ENCODE measurements at places on chromosomes 12 and 14.
A peak's percentile ranks its signal among the peaks of the same experiment; 100 is the strongest.

GRCh38 chr12:107402041-107403022, 283.3 kb upstream of the PWP1 start:
- DNase-seq = no peak

DNA sequence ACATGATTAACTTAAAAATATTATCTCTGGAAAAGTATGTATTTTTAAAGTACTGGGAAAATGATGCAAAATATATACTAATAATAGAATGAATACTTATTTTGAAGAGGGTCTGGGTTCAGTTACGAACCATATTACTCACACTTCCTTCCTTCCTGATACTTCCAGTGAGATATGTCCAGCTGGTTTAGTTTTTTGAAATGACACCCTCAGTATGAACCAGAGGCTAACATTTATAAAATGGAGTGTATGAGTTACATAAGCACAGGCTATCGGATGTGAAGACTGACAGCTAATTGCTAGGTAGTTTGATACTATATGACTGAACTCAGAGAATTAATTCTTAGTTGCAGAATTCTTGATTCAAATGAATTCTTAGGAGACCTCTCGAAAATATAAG, 122.9 kb downstream of the OTOGL start:
- peak; percentile 13 for DNase-seq

DNA sequence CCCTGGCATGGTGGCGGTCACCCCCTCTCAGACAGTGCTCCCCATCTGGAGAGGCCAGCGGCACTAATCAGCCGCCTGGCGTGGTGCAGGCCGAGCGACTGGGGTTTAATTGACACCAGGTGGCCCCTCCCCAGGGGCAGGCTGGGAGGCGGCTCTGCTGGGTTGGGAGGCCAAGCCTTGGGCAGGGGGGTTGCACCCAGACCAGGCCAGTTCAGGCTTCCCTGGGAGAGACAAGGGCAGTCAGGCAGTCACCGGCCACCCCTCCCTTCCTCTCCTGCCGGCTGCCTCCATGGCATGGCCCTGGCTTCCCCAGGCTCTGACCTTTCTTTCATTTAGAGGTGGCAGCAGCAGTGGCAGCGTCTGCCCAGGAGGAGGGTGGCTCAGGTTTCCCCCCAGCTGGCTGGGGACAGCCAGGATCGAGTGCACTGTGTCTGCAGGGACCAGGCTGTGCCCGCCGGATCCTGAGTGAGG, 78.1 kb upstream of the NOS1 start:
- DNase-seq = no peak

DNA sequence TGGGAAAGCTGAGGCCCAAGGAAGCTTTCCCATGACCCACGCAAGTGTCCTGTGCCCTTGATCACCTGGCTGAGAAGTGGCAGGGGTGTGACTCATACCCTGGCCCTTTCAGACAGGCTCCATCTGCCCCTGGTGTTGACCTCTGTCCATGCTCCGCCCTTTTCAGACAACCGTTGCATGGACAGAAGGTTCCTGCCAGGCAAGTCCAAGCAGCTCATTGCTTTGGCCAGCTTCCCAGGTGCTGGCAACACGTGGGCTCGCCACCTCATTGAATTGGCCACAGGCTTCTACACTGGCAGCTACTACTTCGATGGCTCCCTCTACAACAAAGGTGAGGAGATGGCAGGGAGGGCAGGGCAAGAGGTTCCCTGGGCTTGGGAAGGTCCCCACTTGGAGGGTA, 103.5 kb downstream of the WSCD2 start:
- DNase-seq = no peak

GRCh38 chr12:124709722-124710687, 142.6 kb upstream of the NCOR2 start:
- peak; percentile 62 for DNase-seq

GRCh38 chr14:65223636-65224035, 121.3 kb upstream of the MAX start:
- DNase-seq = no peak

DNA sequence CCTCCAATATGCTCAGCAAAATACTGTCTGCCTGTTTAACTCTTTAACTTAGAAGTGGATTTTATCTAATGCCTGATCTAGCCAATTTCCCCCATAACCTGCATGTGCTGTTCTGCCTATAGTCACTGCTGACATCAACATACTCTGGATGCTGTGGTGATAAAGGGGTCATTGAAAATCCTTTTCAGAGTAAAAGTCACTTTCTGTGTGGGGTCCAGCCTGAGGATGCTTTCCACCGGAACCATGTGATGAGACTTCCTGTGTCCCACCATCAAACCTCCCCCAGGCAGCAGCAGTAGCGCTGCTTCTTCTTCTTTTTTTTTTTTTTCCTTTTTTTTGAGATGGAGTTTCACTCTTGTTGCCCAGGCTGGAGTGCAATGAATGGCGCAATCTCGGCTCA, 607.0 kb downstream of the BCL11B start:
- DNase-seq = no peak

- DNase-seq = peak; percentile 96
Observed at GRCh38 chr12:75759842-75760572, 248.6 kb upstream of the KRR1 start.

DNA sequence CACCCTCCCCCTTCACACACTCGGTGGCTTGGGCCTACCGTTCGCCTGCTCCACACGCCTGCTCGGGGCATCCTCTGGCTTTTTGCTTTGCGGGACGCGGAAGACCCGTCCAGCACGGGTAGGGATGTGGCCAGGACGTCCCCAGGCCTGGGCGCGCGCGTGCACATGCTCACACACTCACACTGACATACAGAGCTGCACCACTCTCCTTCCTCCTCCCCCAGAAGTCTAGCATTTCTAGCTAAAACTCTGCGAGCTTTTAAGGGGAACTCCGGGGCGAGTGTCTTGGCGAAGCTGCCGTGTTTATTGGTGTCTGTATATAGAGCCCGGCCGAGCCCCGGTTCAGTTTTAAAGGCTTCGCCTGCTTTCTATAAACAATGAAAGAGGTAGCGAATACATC, 5.0 kb downstream of the TBX5 start:
- no peak for DNase-seq

GRCh38 chr14:38824706-38825105, 278.3 kb downstream of the SEC23A start:
- DNase-seq = peak; percentile 11

DNA sequence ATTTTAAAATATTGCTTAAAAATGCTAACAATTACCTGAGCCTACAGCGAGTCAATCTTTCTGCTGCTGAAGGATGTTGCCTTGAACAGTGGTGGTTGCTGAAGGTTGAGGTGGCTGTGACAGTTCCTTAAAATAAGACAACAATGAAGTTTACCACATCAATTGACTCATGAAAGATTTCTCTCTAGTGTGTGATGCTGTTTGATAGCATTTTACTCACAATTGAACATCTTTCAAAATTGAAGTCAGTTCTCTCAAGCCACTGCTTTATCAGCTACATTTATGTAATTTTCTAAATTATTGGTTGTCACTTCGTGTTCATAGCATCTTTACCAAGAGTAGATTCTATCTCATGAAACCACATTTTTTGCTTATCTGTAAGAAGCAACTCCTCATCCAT, 20.3 kb downstream of the CMAS start:
- no peak for DNase-seq

DNA sequence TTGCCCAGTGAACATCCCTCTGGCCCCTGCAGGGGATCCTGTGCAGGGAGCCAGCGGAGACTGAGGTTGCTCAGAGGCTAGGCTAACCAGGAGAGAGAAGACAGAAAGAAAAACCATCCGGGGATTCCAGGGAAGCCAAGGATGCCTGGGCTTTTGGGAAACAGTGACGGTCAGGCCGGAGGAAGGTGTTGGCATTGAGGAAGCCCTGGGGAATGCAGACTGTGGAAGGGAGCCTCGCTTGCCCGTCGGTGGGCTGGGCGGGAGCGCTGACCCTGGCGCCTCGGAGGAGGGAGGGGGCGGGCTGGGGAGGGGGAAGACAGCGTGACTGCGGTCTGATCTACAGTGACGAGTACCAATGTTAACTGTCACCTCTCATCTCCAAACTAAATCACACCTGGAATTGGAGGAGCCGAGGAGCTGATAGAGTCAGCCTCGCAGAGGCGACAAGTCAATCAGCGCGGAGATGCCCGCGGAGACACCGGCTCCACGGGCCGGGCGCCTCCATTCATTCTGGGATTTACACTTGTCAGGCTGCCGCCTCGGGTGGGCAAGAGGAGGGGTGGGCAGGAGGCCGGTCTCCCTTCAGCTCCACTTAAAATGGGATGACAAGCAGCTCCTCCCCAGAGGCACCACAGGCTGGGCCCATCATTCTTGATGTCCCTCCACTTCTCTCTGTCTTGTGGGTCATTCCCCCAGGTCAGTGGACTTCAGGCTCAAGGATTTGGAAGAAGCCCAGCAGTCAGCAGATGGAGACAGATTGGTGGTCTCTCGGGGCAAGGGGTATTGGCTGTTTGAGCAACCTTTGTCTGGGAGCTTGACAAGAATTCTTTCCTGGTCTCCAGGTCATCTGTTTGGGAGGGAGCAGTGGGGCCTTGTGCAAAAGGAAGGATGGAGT, 20.4 kb upstream of the GPATCH2L start:
- no peak for DNase-seq

- no peak for DNase-seq
Observed at GRCh38 chr14:104066719-104067295, 18.7 kb upstream of the ASPG start.

DNA sequence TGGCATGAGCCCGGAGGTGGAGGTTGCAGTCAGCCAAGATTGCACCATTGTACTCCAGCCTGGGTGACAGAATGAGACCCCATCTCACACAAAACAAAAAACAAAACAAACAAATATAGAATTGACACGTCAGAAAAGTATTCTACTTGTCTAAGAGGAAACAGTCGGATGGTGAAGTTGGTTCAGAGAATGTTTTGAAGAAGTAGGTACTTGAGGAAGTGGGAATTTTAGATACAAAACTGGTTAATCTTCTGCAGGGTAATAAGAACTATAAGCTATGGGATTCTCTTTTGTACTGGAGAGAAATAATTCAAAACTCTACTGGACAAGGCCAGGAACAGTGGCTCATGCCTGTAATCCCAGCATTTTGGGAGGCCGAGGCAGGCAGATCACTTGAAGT, 14.6 kb upstream of the TCTN1 start:
- DNase-seq = no peak

DNA sequence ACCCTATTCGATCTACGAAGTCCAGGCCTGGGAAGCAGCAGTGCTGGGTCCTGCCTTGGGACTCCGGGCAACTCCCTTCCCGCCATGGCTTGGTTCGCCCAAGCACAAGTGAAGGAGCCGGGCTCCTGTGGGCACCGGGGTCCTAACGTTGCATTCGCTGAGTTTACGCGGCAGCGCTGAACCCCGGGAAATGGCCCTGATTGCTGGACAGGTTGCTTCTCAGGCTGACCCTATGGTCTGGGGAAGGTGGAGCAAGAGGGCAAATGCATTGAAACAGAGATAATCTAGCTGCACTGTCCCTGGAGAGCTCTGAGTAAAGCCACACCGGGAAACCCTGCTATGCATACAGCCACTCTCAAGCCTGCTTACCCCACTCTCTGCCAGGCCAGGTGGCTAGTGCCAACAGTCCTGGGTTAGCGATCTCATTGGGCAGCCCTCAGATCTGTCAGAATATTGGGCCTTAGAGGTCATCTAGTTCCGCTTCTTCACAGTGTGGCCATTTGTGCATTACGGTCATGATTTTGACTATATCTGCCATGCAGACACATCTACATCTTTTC, 11.3 kb downstream of the SYNE3 start:
- no peak for DNase-seq

DNA sequence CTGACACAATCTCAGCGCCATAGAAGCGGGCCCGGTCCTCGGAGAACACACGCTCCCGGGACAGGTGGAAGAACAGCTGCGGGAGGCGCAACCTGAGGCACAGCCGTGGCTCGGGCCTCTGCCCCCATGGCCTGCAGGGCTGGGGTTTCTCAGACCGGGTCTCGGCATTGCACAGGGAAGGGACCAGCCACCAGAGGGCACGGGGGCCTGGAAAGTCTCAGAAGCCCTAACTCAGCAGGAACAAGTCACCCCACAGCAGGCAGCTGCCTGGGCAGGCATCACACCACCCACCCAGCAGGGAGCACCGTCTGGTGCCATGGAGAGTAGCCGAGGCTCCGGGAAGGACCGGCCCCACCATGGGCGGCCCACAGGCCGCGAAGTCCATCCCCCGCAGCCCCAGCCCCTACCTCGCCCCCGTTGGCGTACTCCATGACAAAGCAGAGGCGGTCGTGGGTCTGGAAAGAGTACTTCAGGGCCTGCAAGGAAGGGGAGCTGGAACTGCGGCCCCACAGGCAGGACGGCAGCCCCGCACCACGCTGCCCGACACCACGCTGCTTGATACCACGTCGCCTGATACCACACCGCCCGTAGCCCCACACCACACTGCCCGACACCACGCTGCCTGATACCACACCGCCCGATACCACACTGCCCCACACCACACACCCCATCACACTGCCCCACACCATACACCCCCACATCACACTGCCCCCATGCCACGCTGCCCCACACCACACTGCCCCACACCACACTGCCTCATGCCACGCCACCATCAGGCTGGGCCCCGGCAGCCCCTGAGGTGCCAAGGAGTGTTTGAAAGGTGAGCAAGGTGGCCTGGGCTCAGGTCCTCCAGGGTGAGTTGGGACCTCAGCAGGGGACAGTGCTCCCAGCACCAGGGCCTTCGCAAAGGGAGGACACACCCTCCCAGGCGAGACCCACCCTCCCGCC, 20.8 kb downstream of the SIVA1 start:
- no peak for DNase-seq

DNA sequence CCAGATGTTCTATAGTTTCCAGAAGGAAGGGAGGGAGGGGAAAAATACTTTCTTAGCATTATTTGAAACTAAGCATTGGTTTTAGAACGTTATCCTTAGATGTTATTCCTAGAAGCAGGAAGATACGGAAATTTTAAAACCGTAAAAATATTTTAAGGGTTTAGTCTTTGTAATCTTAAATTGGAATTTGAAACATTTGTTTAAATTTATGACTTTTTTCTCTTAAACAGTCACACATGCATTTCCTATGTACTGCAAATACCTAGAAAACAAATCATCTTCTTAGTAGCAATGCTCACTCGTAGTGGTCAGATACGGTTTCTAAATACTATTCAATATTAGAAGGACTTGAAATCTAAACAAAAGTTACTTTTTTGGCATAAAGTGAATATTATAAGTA, 282.0 kb downstream of the ERC1 start:
- peak; percentile 41 for DNase-seq

DNA sequence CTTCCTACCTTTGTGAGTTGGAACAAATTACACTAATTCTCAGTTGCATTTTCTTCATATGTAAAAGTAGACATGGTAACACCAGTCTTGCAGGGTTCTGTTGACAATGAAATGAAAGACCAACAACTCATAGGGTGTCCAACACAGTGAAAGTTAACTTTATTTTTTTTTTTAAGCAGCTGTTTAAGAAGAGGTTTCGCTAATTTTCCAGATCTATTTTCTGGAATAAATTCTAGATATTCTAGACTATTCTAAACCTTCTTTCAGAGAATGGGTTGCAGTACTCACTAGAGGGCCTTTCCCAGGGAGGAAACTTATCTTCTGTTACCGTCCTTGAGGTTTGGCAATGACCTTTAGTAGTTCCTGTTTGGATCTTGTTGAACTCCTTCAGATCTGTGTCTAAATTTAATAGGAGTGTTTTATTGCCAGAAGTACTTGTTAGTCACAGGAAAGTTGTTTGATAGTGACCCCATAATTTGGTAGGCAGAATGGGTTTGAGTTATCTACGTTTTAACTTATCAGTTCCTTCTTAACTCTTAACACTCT, 2.8 kb upstream of the ART4 start:
- no peak for DNase-seq

- no peak for DNase-seq
Observed at GRCh38 chr12:42766754-42767153, 177.2 kb upstream of the PRICKLE1 start.
